CD4-positive, alpha-beta T cell treated with Interferon alpha-2 for 1 hour (primary cell): ENCODE measurements at places on chromosomes 2 and 18.
A peak's percentile ranks its signal among the peaks of the same experiment; 100 is the strongest.

- peak; percentile 53 for DNase-seq
These were observed 18.1 kb downstream of the CCDC141 start for GRCh38 chr2:179031731-179032408.

GRCh38 chr2:80889009-80889408 lies 584.5 kb upstream of the LRRTM1 start:
- DNase-seq, result no peak

GRCh38 chr2:182207049-182207746 lies 219.6 kb downstream of the PDE1A start:
- DNase-seq, result no peak

DNA sequence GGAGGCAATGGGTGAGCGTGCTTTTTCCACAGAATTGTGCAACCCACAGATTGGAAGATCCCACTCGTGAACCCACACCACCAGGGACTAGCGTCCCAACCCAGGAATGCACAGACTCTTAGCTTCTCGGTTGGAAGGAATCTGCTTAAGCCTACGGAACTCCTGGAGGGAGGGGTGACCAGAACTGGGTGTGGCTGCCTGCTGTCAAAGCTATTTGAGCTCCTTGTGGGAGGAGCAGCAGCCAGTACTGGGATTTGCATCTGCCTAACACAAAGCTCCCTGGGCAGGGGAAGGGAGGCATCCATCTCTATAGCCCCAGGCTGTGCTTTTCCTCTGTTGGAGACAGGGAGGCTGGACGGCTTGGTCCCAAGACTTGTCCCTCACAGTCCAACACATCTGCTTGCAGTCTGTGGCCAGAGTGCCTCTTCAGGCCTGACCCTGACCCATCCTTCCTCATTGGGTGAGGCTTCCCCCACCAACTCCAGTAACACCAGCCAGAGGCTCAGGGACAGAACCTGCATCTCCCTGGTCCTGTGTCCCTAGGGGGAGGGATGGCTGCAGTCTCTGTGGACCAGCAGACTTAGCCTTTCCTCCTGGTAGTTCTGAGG lies 27.9 kb downstream of the HNMT start:
- no peak for DNase-seq

DNA sequence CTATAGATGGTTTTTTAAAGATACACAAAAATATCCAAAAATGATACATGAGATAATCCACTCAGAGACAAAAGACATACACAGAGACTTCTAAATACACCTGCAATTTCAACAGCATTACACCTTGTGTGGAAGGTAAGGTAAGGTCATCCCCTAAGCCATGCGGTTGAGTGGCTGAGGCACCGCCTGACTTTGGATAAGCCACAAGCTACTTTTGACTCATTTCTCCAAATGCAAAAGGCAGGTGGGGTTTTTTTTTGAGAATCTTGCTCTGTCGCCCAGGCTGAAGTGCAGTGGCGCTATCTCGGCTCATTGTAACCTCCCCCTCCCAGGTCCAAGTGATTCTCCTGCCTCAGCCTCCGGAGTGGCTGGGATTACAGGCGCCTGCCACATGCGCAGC lies 13.1 kb downstream of the AP1S3 start:
- no peak for DNase-seq

GRCh38 chr18:77223221-77223639 lies 26.4 kb upstream of the GALR1 start:
- DNase-seq, result no peak

- no peak for DNase-seq
These were observed 186.9 kb downstream of the ASB1 start for GRCh38 chr2:238613610-238614009.

DNA sequence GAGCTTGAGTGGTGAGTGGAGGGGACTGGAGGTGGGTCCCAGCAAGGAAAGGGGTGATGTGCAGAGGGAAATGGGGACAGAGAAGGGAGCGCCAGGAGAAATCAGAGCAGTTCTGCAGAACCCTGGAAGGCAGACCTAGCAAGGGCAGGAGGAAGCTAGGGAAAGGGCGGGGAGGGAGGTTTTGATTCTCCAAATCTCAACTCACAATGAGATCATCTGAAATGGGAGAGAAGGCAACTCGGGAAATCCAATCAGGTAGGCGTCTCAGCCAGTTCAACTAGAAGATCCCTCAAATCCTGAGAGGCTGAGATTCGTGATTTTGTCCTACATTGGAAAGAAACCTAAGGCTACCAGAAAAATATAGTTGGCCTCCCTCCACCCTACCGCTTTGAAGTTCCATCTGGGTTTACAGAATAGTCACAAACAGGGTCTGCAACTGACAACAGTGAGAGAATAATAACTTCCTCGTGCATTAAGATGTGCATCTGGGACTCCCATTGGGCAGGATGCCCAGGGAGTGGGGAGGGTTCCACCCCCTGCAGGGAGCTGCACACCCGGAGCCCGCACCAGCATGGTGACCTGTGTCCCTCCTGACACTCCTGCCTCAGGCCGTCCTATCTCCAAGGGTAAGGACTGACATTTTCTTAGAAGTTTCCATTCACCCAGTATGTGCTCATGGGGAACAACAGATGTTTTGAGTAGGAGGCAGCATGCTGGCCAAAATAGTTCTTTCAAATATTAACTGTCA lies 113.3 kb upstream of the ODC1 start:
- no peak for DNase-seq

GRCh38 chr2:129908721-129909373 lies 70.6 kb upstream of the RAB6C start:
- no peak for DNase-seq

DNA sequence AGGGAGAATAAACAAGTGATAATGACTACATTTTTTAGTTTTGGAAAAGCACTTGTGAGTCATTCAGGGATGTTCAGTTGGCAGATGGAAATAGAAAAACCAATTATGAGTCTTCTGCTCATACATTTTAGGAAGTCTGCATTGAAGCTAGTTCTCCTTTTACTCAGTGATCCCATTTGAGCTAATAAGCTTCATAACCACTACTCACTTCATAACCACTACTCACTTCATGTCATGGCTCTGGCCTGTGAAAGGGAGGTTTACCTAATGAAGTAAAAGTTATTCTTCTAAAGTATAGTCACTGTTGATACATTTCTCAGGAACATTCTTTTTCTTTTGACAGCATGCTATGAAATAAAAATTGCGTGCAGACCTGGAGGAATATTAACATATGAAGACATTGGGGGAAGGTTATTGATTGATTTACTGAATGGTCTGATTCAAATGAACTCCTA lies 948.7 kb downstream of the TSN start:
- no peak for DNase-seq

DNA sequence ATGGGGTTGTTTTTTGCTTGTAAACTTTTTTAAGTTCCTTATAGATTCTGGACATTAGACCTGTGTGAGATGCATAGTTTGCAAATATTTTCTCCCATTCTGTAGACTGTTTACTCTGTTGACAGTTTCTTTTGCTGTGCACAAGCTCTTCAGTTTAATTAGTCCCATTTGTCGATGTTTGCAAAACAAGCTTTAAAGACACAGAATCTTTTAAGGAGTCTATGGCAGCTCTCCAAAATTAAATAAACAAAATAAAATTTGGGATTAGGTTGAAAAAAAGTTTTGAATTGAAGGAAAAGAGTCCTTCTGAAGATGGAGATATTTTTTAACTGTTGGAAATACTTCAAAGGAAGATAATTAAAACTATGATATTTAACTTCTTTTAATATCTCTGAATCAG lies 88.8 kb downstream of the MAP3K20 start:
- DNase-seq, result no peak

GRCh38 chr2:27916293-27916995 lies 25.9 kb downstream of the BABAM2 start:
- DNase-seq, result no peak

- no peak for DNase-seq
These were observed 22.2 kb downstream of the CCDC121 start for GRCh38 chr2:27606611-27607010.

DNA sequence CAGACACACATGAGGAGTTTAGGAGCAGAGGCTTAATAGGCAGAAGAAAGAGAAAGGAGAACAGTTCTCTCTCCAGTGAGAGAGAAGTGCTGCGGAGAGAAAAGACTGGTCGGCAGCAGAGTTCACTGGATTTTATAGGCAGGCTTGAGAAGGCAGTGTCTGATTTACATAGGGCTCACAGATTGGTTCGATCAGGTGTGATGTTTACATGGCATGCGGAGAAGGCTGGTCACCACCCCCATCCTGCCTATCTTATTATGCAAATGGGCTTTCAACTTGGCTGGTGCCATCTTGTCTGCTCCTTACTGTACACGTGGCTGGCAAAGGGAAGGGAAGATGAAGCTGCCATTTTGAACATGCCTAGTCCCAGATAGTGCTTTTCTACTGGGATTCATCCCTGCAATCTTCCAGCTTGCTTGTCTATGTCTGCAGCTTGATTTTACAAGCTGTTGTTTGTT lies 113.4 kb downstream of the AP1S3 start:
- no peak for DNase-seq

DNA sequence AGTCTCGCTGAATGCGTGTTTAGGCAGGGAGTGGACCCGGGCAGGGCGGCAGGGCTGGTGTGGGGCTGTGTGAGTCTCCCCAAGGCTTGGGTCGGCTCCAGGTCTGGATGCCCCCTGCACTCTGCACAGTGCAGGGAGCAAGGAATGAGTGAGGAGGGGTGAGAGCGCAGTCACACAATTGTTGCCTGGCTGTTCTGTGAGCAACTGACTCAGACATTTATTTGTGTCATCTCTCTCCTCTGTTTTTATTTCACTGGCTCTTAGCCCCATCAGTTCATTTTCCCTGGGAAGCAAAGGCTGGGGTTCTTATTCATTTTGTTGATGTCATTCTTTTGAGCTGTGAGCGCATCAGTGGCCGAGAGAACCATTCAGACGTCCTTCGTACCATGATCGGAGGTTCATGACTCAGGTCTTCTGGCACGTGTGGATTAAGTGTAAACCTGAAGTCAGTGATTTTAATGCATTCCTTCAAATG lies 61.1 kb downstream of the GATA6 start:
- no peak for DNase-seq

DNA sequence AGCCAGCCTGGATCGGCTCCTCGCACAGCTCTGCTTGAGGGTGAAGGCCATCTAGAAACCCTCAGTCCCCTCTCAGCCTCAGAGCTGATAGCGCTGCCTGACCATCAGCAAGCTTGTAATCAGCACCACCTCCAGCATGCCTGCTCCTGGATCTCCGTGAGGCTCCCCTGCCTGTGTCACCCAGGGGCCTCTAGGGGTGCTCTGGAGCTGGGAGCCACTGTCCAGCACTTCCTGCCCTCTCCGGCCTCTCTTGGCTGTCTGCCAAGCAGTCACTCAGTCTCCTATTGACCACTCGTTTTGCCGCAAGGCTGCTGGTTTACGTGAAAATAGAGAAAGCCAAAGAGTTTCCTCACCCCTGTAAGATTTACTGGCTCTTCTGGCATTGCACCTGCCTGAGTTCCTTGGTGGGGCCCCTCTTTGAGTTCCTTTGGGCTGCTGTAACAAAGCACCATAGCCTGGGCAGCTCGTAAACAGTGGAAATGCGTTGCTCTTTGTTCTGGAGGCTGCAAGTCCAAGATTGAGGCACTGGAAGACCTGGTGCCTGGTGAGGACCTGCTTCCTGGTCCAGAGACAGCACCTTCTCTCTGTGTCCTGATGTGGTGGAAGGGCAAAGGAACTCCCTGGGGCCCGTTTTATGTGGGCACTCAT lies 17.9 kb downstream of the CAPN10 start:
- DNase-seq, result peak; percentile 33

- no peak for DNase-seq
These were observed 48.2 kb downstream of the HAUS1 start for GRCh38 chr18:46152436-46152807.

DNA sequence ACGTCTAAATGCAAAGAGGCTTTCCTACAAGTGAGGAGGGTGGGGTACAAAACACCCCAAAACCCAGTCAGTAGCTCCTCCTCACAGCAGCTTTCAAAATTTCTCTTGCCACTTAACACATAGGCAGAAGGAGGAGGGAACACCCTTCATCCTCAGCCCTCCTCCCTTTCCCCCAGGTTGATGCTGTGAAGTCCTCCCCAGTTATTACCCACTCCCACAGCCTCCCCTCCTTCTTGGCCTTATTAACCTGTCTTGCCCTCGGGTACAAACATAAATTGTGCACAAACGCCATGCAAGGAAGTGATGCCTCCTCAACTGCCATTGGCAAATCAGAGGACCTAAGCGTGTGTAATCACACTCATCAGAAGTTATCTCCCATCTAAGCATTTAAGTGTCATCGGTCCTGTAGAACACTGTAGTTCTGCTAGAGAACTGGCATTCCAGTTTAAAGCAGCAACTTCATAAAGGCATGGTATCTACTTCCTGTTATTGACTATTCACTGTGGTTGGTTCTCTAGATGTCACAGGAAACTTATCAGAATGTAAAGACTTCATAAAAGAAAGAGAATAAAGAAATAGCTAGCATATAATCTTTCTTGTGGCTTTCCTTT lies at the start of gene DSC1:
DSC1 (minus strand) TSS at position 32 of the 611 bp plus-strand sequence. CDS start 262 bp downstream, outside the sequence.
- no peak for DNase-seq

- DNase-seq, result no peak
These were observed 23.8 kb upstream of the ATOH8 start for GRCh38 chr2:85729825-85730510.

DNA sequence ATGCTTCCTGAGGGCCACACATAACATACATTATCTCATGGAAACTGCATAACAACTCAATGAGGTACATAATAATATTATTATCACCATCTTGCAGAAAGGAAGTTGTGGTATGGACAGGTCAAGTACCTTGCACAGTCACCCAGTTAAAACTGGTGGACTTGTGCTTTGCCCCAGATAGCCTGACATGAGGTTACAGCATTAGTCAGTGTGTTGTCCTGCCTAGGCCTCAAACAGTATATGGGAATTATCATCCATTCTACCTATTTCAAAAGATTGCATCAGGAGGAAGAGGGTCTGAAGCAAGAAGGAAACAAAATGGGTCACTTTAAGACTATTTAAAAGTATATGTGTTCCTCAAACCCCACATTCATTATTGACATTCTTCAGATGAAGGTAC lies 5.4 kb upstream of the ANTXR1 start:
- DNase-seq, result no peak

DNA sequence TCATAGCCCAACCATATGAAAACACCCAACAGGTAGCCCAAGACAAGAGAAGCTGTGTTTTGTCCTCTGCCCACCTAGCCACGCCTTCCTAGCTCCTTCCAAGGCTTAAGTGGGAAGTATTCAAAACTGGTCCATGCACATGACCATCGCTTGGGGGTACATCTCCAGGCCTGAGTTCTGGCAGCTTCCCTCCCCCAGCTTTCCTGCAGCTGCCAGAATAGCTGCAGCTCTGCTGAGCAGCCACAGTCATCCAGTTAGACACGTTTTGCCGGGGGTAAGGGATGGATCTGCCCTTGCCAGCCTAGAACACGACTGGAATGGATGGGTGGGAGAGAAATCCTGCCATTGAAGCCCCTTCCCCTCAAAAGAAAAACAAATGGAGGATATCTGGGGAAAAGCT lies 166.8 kb downstream of the NRP2 start:
- no peak for DNase-seq

GRCh38 chr2:237662671-237663093 lies 35.3 kb downstream of the LRRFIP1 start:
- DNase-seq, result peak; percentile 59
